Astrocyte of the hippocampus (primary cell): ENCODE measurements at places on chromosomes 13 and 19.

DNA sequence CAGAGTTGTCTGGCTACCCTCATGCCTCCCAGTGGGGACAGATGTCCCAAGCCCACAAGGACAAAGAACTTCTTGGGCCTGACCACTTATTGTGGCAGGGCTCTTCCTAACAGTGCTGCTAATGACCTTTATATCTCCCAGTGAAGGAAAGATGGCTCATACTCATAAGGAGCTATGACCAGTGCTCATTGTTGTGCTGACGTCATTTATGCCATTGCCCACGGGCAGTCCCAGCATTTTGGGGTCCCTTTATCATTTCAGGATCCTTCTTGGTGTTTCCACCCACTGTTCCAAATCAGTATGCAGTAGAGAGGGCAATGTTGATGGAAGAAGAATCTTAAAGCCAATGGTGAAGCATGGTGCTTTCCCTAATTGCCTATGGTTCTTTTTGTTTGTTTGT is 1640.0 kb upstream of the PRR20A start:
- no peak for DNase-seq

DNA sequence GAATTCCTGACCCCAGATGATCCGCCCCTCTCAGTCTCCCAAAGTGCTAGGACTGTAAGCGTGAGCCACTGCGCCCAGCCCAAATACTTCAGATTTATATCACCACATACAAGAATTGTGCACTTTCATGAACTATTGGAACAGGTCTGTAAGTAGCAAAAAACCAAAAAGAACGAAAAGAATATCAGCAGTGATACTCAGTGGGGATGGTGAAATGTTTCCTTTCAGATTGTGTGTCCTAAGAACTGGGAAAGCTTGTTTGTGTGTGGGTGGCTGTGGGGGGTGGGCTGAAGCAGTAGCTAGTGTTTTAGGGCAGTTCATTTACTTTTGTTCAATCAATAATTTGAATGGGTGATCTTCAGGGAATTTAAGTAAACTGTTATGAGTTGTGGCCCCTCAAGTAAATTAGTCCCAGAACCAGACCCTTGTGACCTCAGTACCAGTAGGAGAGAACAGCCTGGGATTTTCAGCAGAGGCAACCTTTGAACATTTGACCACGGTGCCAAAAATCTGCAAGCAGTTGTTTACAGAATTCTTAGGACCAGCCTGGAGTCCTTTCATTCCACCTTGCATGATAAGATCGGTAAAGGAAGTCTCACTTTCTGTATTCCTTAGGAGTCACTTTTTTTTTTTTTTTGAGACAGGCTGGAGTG is 106.6 kb downstream of the LRCH1 start:
- no peak for DNase-seq

GRCh38 chr13:43544631-43545030 is 242.1 kb downstream of the ENOX1 start:
- DNase-seq = no peak

DNA sequence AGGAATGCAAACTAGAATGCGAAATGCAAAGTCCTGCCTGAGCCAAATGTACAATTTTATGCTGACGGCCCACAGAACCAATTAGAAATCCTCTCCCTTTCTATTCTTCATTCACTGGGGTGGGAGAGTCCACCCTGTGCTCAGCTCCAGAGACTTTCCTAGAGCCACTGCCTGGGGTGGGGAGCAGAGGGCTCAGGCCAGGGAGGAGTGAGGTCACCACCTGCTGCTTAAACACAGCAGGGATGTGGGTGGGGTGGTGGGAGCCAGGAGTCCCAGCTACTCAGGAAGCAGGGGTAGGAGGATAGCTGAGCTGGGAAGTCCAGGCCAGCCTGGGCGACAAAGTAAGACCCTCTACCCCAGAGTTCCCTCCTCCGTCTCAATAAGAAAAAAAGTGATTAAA is 26.9 kb upstream of the ZNF83 start:
- DNase-seq = no peak

DNA sequence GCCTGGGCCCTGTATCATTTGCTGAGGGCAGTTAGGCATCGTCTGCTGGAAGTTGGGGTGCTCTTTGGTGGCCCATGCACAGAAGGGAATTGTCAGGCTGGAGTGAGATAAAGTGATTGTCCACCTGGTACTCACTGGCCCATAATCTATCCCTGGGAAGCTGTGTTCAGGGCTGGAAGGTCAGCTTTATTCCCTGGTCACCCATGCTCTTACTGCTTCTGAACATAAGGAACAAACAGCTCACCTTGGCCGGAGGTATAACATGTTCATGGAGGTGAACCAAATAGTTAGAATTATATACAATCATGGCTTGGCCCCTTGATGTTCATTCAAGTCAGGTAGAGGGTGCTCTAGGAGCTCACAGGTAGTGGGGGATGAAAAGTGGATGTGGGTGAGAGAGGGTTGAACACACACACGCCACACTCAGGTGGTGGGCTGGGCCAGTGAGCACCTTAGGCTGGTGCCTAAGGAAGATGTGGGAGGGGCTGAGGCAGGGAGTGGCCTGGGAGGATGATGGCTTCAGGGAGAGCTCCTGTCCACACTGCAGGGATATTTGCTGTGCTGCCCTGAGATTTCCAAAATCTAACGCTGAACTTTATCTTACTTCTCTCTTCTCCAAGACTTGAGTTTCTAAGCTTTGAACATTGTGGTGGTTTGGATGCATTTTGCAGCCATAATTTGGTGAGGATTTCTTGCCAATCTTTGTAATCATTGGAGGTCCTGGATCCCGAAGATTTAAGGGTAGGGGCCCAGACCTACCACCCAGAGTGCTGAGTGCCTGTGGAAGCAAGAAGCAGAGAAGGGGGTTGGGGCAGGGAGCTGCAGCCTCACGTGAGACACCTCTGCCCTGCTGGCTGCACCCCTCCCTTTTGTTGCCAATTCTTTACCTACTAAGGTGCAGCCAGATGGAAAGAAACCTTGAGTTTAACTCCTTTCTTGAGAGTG is 420.6 kb downstream of the ZNF536 start:
- no peak for DNase-seq

DNA sequence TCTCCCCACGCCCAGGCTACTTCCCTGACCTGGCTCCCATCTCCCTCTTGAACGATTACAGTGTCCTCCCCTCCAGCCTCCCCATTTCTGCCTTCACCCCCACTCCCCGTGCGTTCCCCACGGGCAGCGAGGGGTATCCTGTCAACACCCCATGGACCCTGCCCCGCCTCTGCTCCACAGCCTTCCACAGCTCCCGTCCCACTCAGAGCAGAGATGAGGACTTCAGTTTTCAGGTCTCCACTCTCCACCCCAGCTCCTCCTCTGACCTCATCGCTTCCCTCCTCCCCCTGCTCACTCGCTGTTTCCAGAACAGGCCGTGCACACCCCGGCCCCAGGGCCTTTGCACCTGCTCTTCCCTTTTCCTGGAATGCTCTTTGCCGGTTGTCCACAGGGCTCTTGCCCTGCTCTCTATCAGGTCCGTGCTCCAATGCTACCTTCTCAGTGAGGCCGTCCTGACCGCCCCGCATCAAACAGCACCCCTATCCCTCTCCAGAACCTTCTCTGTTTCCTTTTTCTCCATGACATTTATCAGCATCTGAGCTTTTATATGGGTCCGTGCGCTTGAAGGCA is 15.0 kb downstream of the LRRC4B start:
- DNase-seq = no peak

DNA sequence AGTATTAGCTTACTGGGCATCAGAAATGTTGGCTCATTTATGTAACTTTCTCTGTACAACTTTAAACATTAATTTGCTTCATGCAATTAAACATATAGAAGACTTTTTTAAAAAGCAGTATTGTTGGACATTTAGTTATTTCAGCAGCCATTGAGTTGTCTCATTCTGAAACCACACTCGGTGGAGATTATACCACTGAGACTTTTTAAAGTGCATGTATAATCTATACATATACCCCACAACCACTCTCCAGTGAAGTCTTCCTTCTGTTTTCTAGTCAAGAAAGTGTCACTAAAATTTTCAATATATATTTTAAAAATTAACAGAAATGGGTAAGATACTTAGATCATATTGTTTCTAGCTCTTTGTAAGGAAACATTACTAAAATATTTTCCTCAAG is 15.5 kb downstream of the SETDB2 start:
- no peak for DNase-seq
